ENCODE measurements at places on chromosomes 2 and 18. TPM values are rescaled to one million over a fixed set of nuclear protein-coding genes. Genes with fewer than 3 reads are reported as not detected.

DNA sequence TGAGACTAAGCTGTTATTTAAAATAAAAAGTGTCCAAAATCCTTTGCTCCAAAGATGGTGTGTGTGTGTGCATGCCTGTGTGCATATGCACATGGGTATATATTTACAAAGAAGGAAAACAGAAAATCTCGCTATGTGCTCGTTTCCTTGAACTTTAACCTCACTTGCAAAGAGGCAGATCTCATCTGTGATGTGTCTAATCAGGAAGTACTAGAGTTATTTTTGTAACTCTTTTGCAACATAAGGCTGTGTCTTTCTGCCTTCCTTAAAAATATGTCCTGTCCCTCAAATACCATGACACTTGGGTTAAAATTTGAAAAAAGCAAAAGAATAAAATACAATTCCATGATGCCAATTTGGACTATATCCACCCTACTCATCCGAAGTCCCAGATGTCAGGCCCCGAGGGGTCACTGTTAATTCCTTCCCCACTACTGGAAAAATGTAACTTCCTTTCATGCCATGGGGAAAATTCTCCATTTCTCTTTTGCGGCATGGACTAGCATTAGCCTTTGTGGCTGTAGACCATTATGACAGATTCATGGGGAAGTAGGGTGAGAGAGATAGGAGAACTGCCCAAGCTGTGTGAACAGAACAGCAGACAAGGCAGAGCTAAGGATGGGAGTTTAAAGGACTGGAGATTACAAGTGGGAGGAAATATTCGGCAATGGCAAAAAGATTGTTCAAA is 191.3 kb downstream of the MYO1B start:
- no peak for DNase-seq

- DNase-seq = no peak
These were observed 261.8 kb upstream of the RAB6C start for GRCh38 chr2:129717560-129718130.

- no peak for DNase-seq
These were observed 147.7 kb downstream of the TGIF1 start for GRCh38 chr18:3597409-3598357.

- DNase-seq = no peak
These were observed 10.3 kb downstream of the POLI start for GRCh38 chr18:54279477-54280219.

Gene GALM
- total RNA-seq = 26.3 TPM

DNA sequence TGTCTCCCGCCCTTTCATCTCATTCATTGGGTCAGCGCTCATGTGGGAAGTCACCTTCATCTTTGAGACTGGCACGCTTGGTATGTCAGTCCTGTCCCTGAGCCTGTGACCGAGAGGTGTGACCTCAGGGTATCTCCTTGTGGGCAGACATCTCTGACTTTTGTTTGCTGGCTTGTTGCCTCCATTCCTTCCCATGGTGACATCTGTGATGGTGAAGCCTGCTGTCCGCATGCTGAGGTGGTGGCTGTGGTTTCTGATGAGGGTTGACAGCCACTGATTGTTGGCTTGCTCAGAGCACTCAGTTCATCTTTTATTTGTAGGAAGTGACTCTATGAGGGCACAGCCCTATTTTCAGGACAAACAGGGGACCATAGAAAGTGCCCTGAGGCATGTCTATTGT is 139.2 kb downstream of the SLC4A3 start:
- DNase-seq = no peak

- DNase-seq = no peak
These were observed 437.5 kb downstream of the NR4A2 start for GRCh38 chr2:155895016-155895415.

Gene GCG
- total RNA-seq = not detected

Measured in PC-9 (cell line).